ENCODE measurements at places on chromosomes 12 and 14.
A peak's percentile ranks its signal among the peaks of the same experiment; 100 is the strongest.

GRCh38 chr12:18139989-18140596, 50.1 kb upstream of the RERGL start:
- peak; percentile 10 for DNase-seq

DNA sequence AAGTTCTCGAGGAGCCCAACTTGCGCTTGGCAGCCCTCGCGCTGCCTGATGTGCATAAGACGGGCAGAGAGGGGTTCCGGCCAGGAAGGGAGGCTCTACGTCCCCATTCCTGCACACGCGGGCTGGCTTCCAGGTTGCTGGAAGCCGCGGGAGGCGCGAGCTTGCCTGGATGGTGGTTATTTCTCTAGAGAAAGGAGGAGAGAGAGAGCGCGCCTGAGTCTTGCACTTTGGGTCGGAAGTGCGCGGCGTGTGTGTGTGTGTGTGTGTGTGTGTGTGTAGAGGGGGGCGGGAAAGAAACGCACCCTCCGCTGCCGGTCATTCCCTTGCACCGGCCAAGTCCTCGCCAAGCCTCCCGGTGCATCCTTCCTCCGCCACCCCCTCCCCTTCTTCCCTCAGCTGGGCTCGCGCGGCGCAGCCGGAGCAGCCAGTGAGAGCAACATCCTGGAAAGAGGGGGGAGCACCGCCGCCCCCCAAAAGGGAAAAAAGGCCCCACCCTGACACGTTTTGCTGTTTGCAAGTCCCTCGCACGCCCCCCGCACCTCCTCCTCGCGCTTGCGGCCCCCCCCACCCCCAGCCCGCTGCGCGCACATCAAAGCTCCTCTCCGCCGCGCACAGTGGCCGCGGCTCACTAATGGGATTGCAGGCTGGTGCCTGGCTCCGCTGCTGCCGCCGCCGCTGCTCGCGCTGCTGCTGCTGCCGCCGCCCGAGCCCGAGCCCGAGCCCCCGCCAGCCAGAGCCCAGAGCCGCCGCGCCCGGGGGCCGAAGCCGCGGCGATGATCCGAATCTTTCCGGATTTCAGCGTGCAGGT, 4.4 kb upstream of the NPAS3 start:
- no peak for DNase-seq

- no peak for DNase-seq
These were observed 291.1 kb upstream of the RTL1 start for GRCh38 chr14:101194373-101195308.

GRCh38 chr14:53062856-53063255, 90.3 kb downstream of the DDHD1 start:
- no peak for DNase-seq

- DNase-seq, result no peak
These were observed 137.3 kb upstream of the RTL1 start for GRCh38 chr14:101040538-101041442.

DNA sequence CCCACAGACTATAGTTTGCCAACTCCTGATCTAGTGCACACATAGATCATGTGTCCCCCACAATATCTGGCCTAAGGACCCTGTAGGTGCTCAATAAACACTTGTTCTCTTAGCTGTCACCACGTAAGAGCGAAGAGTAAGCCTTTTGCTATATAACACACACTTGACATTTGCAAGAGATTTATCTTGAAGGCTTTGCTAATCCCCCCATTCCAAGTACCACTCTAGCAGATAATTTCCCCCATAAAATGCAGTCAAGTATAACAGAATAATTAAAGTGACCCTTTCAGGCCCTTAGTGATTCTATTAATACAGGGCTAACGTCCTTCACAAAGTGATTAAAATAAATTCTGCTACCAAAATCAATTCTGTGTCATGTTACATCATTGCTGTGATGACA, 87.5 kb downstream of the PLXNC1 start:
- no peak for DNase-seq

- DNase-seq, result no peak
These were observed 40.9 kb downstream of the RTN1 start for GRCh38 chr14:59829469-59830337.

DNA sequence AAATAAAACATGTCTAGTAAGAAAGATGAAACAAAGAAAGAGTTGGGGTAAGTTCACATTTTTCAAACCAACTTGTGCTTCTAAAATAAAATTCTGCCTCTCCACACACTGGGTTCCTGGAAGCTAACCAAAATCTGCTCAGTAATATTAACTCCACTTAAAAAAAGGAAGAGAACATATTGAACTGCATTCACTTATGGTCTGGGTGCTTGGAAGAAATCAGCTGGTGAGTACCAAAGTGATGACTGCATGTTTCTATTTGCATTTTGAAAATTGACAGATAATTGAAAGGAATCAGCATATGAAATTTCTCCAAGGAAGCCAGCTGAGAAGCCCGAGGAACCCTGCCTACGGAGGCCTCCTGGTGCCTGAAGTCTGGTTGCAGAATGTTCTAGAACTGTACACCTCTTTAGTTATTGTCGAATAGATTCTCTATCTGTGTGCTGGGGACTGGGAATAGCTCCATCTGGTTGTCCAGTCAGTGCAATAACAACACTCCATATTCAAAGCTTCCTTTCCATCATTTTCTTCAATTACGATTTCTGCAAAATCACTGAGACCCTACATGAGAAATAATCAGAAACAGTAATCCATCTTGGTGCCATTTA, 836.1 kb downstream of the VRK1 start:
- no peak for DNase-seq

GRCh38 chr12:7344833-7345606, 41.1 kb downstream of the ACSM4 start:
- DNase-seq, result no peak

DNA sequence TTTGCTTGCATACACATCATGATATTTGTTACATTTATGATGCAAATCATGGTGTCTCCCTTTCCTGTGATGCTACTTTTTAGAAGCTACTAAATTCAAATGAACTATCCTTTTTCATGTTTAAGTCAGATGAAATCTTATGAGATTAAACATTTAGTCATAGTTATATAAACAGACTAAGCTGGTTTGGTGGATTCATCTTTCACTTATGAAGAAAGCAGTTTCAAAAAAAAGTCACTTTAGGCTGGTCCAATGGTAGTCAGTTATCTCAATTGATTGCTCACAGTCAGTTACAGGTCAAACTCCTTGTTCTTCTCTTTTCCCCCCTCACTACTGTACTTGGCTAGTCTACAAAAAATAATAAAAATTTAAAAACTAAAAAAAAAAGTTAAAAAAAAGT, 19.7 kb downstream of the SYCP3 start:
- DNase-seq, result no peak

DNA sequence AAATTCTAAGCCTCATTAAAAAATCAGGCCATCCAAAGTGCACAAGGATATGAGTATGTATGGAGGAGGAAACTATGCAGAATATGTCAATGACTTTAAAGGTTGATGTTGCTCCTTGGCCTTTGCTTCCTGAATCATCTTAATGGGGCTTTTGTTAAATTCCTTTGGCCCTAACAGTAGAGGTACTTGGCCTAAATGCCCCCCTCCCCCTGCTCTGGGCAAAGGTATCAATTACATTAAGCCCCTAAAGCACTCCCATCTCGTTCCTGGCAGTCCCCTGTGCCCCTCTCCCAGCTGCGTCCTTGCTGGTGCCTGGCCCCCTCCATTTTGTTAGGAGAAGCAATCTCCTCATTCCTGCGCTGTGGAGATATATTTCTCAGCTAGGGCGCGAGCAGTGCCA, 4.8 kb downstream of the COPZ1 start:
- DNase-seq, result no peak

GRCh38 chr14:51547260-51547659, 104.5 kb upstream of the FRMD6 start:
- no peak for DNase-seq

GRCh38 chr12:98002887-98003493, 512.4 kb upstream of the TMPO start:
- DNase-seq, result peak; percentile 50

GRCh38 chr14:34036319-34036766, 85.5 kb upstream of the EGLN3 start:
- no peak for DNase-seq

- no peak for DNase-seq
These were observed 25.3 kb downstream of the PRPF40B start for GRCh38 chr12:49648712-49649003.

- no peak for DNase-seq
These were observed 94.7 kb downstream of the SYNE3 start for GRCh38 chr14:95421741-95422140.

- DNase-seq, result peak; percentile 46
These were observed 27.3 kb upstream of the OSBPL8 start for GRCh38 chr12:76586764-76587395.

DNA sequence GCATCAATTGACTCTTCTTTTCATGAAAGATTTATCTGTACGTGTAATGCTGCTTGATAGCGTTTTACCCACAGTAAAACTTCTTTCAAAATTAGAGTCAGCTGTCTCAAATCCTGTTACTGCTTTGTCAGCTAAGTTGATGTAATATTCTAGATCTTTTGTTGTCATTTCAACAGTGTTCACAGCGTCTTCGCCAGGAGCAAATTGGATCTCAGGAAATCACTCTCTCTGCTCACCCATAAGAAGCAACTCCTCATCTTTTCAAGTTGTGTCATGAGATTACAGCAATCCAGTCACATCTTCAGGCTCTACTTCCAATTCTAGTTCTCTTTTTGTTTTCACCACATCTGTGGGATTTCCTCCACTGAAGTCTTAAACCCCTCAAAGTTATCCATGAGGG, 9.5 kb downstream of the PCNX1 start:
- DNase-seq, result no peak

GRCh38 chr14:50773632-50774541, 57.1 kb downstream of the NIN start:
- DNase-seq, result peak; percentile 53

GRCh38 chr12:6956021-6956727, 5.0 kb downstream of the PTPN6 start:
- no peak for DNase-seq

All from activated CD4-positive, alpha-beta T cell treated with anti-CD3 and anti-CD28 coated beads, Interleukin-2, amount 50 U/mL, for 16 hours (primary cell).